ENCODE measurements at places on chromosomes 6 and 20. TPM values are rescaled to one million over a fixed set of nuclear protein-coding genes. Genes with fewer than 3 reads are reported as not detected.

The SAMD3 gene
- total RNA-seq = 43.4 TPM

The GTSF1L gene
- not detected for total RNA-seq

The TDRD6 gene
- 0.04 TPM for total RNA-seq

The SLC12A5 gene
- 5.0 TPM for total RNA-seq

The LAMA2 gene
- total RNA-seq = 2.9 TPM

The PNISR gene
- total RNA-seq = 150 TPM

The EDN3 gene
- total RNA-seq = not detected

The SSTR4 gene
- 0.40 TPM for total RNA-seq

The MUC21 gene
- total RNA-seq = not detected

The MUC22 gene
- not detected for total RNA-seq

DNA sequence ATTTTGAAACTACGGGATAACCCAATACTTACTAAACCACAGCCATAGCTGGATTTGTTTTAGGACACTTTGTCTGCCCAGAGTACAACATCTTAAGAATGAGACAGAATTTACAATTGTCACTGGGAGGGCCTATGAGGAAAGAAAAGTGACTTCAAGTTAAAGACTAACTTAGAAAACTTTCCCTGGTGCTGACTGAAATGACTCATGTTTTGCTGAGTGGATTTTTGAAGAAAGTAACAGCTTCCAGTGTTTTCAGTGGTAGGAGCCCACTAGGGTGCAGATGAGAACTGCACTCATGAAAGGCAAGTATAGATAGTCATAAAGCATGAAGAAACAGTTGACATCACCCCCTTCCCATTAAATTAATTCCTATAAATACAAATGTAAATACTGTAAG, 988.2 kb upstream of the MAP3K7 start:
- no peaks in the 10 kb centered on the region for H3K27me3 ChIP-seq
- no peaks in the 10 kb centered on the region for H3K4me1 ChIP-seq
- no peak overlapping the region for H3K4me3 ChIP-seq

- H3K27me3 ChIP-seq = no peaks in the 10 kb centered on the region
- H3K4me3 ChIP-seq = no peak overlapping the region
- H3K4me1 ChIP-seq = no peaks in the 10 kb centered on the region
- no peak for DNase-seq
Measured at GRCh38 chr6:16548121-16548520, 213.1 kb downstream of the ATXN1 start.

DNA sequence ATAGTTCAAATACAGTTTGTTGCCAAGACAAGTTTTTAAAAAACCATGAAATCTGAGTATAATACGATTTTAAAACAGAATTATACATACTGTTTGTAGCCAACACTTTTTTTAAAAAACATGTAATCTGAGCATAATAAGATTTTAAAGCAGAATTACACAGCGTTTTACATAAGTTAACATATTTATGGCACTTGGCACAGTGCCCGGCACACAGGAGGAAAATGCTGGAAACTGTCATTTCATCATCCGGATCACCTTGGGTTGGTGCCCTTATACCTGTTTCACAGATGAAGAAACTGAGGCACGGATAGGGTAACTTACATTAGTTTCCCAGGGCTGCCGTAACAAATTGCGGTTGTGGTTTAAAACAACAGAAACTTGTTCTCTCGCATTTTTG, 193.0 kb downstream of the BMP7 start:
- no peak overlapping the region for H3K27ac ChIP-seq
- peaks cover 4% of the 10 kb centered on the region for H3K4me1 ChIP-seq
- no peak for DNase-seq
- H3K27me3 ChIP-seq = peaks cover 56% of the 10 kb centered on the region
- no peak overlapping the region for H3K4me3 ChIP-seq
- no peaks in the 10 kb centered on the region for H3K36me3 ChIP-seq

DNA sequence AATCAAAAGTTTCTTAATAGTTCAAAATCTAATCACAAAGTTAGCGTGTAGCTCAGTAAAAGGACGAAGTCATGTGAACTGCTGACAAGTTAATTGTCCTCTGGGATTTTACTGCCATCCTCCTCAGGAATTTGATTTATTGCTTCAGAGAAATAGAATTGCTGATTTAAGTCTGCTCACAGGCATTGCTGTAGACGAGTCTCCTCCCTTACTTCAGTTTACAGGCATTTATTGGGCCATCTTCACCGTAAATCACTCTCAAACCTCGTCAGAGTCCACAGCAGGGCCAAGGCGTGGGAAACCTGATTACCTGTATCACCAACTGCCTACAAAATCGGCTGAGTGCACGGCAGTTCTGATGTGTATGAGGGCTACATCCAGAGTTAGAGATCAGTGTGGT, 119.1 kb upstream of the PDE10A start:
- H3K4me3 ChIP-seq = no peak overlapping the region
- DNase-seq = no peak
- H3K27me3 ChIP-seq = peaks cover 21% of the 10 kb centered on the region
- H3K4me1 ChIP-seq = peaks cover 3% of the 10 kb centered on the region
- no peaks in the 10 kb centered on the region for H3K36me3 ChIP-seq

- DNase-seq = no peak
- no peaks in the 10 kb centered on the region for H3K36me3 ChIP-seq
- H3K4me1 ChIP-seq = peaks cover 6% of the 10 kb centered on the region
Measured at GRCh38 chr20:208942-209566, 18.0 kb upstream of the DEFB129 start.

DNA sequence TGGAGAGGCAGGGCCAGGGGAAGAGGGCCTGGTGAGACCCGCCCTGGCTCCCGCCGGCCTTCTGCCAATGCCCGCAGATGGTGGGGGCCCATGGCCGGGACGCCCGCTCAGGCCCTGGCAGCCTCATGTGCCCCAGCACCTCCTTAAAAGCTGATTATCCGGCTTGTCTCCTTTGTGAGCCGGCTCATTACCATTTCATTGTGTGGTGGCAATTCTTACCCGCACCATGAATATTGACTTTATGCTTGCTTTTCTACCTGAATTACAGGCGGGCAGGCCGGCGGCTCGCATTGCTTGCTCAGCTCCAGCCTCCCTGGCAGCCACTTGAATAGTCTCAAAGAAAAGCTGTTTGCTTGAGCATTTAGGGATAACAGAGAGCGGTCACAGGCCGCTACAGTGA, 120.0 kb upstream of the JAG1 start:
- H3K27ac ChIP-seq = peak overlapping the region; percentile 52
- H3K4me3 ChIP-seq = no peak overlapping the region
- no peaks in the 10 kb centered on the region for H3K36me3 ChIP-seq
- peak; percentile 57 for DNase-seq

GRCh38 chr20:54144847-54145414, 28.9 kb downstream of the CYP24A1 start:
- no peaks in the 10 kb centered on the region for H3K27me3 ChIP-seq
- H3K36me3 ChIP-seq = no peaks in the 10 kb centered on the region
- no peak for DNase-seq
- H3K27ac ChIP-seq = no peak overlapping the region
- H3K4me1 ChIP-seq = no peaks in the 10 kb centered on the region
- no peak overlapping the region for H3K4me3 ChIP-seq

- no peaks in the 10 kb centered on the region for H3K27me3 ChIP-seq
- H3K4me3 ChIP-seq = no peak overlapping the region
- H3K4me1 ChIP-seq = no peaks in the 10 kb centered on the region
- no peaks in the 10 kb centered on the region for H3K36me3 ChIP-seq
- no peak for DNase-seq
Measured at GRCh38 chr6:163371129-163371528, 43.4 kb upstream of the QKI start.

DNA sequence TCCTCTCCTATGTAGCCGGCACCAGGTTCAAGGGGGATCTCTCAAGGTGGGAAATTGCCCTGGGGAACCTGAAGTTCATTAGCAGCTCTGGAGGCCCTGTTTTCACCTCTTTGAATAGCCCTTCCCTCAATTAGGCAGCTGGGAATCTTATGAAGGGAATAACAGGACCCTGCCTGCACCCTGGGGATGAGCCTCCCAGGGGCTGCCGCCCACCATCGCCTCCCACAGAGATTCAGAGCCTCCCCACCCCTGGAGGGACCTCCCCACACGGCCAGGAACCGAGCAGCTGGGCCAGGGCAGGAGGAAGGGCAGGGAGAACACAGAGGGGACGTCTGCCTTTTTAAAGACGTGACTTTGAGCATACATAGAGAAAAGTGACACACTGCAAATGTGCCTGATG, 4.6 kb upstream of the EEF1A2 start:
- H3K4me3 ChIP-seq = no peak overlapping the region
- peaks cover 12% of the 10 kb centered on the region for H3K27me3 ChIP-seq
- peak; percentile 30 for DNase-seq
- no peak overlapping the region for H3K27ac ChIP-seq
- H3K4me1 ChIP-seq = no peaks in the 10 kb centered on the region

DNA sequence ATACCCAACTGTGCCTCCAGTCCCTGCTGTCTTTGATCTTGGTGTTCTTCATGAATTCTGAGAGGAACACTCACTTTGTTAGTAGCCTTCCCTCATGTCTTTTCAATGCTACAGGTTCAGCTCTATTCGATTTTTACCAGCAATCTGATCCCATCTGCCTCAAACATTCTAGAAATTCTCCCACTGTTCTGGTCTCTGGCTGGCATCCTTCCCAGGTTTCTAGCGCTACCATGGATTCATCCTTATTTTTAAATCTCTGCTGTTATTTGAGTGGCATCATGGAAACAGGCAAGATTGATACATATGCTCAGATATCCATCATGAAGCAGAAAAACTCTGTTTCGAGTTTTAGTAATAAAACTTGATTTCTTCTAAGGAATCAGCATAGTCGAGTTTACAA, 94.8 kb downstream of the GRM1 start:
- no peak overlapping the region for H3K27ac ChIP-seq
- H3K27me3 ChIP-seq = no peaks in the 10 kb centered on the region
- no peak for DNase-seq
- H3K4me3 ChIP-seq = no peak overlapping the region

GRCh38 chr20:50323209-50323608, 132.6 kb downstream of the CEBPB start:
- no peaks in the 10 kb centered on the region for H3K36me3 ChIP-seq
- no peak overlapping the region for H3K27ac ChIP-seq
- DNase-seq = peak; percentile 26
- H3K27me3 ChIP-seq = no peaks in the 10 kb centered on the region
- H3K4me1 ChIP-seq = no peaks in the 10 kb centered on the region
- H3K4me3 ChIP-seq = no peak overlapping the region

- no peaks in the 10 kb centered on the region for H3K27me3 ChIP-seq
- no peaks in the 10 kb centered on the region for H3K36me3 ChIP-seq
- no peak for DNase-seq
- no peak overlapping the region for H3K4me3 ChIP-seq
Measured at GRCh38 chr6:113750151-113750855, 106.8 kb upstream of the MARCKS start.

DNA sequence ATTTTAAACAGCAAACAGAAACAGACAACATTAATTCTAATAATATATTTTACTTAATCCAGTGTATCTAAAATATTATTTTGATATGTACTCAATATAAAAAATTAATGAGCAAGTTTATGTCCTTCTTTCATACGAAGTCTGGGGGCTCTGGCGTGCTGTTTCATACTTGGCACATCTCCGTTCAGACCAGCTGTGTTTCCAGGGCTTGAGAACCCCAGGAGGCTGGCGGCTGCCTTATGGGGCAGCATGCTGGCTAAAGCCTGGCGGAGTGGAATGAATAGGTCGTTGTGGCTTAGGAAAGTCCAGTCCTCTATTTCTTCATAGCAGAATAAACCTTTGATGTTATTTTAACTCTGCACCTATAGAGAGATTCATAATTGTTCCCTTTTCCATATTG, 43.3 kb downstream of the DUSP22 start:
- H3K27ac ChIP-seq = no peak overlapping the region
- DNase-seq = no peak
- no peaks in the 10 kb centered on the region for H3K27me3 ChIP-seq
- H3K36me3 ChIP-seq = no peaks in the 10 kb centered on the region

DNA sequence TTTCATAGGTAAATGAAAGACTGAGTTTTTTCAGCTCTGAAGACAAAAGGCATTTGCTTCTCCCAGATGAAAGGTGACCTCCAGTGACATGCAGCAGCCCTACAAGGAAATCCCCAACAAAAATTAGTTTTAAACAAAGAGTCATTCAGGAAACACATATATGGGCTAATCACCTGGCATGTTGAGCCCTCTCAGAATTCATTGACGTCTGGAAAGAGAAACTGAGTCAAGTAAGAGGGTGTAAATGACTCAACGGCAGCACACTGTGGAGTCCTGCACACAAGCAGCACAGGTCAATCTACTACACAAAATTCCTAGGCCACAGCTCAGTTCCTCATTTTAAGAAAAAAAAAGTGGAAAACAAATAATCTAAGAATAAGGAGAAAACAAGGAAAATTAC, 592.3 kb downstream of the EPHA7 start:
- peaks cover under 1% of the 10 kb centered on the region for H3K4me1 ChIP-seq
- no peak overlapping the region for H3K27ac ChIP-seq
- H3K27me3 ChIP-seq = no peaks in the 10 kb centered on the region
- H3K4me3 ChIP-seq = no peak overlapping the region
- no peaks in the 10 kb centered on the region for H3K36me3 ChIP-seq

DNA sequence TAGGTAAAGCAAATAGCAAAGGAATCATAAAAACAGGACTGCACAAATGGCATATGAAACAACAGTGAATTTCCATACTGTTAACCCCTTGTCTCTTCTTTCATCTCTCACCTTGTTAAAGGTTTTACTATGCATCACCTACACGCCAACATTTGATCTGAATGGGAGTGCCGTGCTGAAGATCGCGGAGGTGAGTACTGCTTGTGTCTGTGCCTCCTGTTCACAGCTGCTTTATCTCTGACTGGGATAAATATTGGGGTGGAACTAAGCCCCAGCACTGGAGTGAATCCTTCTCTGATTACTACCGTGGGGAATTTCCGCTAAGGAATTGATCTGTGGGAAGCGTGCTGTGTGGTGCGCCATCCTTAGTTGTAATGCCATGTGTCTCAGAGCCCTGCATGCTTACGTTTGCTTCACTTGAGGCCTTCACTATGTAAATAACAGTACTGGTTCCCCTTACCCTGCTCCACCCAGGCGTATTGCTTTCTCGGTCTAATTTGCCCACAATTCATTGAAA, 11.4 kb upstream of the PBOV1 start:
- no peak for DNase-seq
- H3K36me3 ChIP-seq = peaks cover 4% of the 10 kb centered on the region
- H3K4me3 ChIP-seq = no peak overlapping the region
- no peaks in the 10 kb centered on the region for H3K27me3 ChIP-seq
- peaks cover 17% of the 10 kb centered on the region for H3K4me1 ChIP-seq
